ENCODE measurements at places on chromosomes 2 and 18.

- DNase-seq, result no peak
Observed at GRCh38 chr2:55148269-55148668, 83.8 kb downstream of the CLHC1 start.

- DNase-seq, result no peak
Observed at GRCh38 chr2:206049392-206049791, 36.6 kb downstream of the INO80D start.

DNA sequence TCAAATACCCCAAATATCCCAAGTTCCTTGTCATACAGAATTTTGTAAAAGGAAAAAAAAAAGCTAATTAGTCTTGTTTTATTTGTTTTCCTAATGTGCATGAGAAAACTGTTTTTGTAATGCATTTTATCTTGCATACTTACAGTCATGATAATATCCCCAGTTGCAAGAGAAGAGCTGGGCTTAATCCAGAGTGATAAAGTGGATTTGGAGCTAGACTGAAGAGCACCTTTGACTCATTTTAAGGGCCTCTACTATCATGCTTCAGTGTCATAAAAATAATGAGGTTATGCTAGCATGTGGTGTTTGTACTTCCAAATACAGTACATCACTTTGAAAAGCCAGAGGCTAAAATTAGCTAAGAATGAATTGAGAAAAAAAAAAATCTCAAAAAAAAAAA lies 26.4 kb downstream of the ARHGAP15 start:
- DNase-seq, result no peak

DNA sequence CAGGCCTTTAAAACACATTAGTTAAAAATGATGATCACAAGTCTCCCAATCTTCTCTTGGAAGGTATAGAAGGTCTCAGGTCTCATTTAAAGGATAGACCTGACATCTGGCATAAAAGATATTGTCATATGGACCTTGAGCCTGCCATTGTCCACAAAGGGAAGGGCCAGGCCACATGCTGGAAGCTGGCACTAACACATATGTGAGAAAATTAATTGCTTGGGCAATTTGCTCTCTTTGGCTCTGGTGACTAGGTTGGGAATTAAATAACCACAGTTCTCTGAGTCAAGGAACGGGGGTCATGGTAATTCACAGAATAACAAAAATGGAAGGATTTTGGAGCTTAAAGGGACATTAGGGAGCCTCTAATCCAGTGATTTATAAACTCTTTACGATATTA lies 727.3 kb downstream of the BCL11A start:
- DNase-seq, result no peak

GRCh38 chr18:26710470-26711096 lies 154.9 kb downstream of the AQP4 start:
- no peak for DNase-seq

DNA sequence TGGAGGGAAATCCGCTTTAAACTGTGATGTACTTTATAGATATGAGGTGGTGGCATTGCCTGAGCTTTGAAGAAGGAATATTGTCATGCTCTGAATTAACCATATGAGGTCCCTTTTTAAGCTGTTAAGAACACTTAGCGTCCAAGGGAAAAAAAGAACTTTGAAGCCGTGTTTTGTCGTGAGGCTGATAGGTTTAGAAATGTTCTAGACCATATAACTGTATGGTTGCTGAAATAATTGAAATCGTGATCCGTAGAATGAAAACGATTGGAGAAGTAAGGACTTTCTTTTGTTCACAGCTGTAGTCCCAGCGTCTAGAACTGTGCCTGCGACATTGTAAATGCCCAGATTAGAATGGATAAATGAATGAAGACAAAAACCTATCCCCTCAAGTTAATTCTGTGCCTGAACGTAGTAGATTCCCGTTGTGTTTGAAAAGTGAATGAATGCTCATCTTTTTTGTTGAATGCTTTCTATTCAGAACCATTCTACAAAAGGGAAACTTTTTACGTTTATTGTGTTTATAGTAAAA lies 1.5 kb downstream of the SMCHD1 start:
- no peak for DNase-seq

DNA sequence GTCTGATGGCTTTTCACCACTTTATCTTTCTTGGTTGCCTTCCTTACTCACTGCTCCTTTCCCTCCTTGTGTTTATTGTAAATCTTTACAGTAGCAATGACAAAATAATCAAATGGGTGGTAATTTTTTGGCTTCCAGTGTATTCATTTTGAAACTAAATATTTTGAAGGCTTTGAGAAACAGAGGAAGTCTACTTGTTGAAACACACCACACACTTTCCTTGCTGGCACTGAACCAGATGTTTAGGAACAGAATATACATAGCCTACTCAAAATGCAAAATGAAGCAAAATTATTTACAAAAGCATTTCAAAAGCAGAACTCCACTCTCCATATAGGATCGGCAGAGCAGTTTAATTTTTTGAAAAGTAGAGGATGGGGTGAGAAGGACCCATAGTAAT lies 189.8 kb downstream of the LTBP1 start:
- DNase-seq, result no peak

- no peak for DNase-seq
Observed at GRCh38 chr2:136291871-136292270, 173.9 kb upstream of the CXCR4 start.

All from stimulated activated CD4-positive, alpha-beta T cell treated with anti-CD3 and anti-CD28 coated beads, TNF-alpha, amount 100 ng/mL, for 1 hour (primary cell).